Fibroblast of mammary gland (primary cell): ENCODE measurements at places on chromosomes 6 and 20.
A peak's percentile ranks its signal among the peaks of the same experiment; 100 is the strongest.

DNA sequence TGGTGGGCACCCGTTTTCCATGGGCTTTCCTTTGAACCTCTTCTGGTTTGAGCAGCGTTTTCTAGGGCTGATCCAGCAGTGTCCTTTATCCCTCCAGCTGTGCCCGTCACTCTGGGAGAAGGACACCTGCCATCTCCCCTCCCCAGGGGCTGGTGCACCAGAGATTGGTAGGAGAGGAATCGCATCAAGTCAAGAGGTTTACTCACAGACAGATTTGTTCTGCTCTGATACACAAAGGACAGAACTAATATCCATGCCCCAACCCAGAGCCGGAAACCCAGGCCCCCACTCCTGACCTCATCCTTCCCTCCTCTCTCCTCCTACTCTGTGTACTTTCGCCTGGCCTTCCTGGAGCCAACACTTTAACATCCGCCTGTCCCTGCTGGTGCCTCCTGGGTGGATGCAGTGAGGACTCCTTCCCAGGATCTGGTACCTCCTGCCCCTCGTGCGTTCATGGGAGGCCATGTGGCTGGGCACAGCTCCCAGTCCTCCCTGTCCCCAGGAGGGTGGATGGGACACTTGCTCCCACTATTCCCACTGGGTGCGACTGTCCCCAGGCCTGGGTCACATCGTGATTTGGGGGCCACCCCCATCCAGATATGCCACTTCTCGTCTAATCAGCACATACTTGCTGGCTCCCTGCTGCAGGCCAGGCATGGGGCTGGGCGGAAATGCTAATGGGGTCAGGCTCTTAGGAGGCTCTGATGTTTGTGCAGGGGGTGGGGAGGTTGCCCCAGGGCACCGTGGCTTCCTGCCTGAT lies 286.3 kb downstream of the CDH4 start:
- DNase-seq = no peak

- no peak for DNase-seq
Observed at GRCh38 chr20:60813066-60813465, 439.0 kb upstream of the CDH4 start.

- DNase-seq = no peak
Observed at GRCh38 chr6:83168556-83168955, 24.5 kb downstream of the PGM3 start.

- DNase-seq = no peak
Observed at GRCh38 chr20:44073675-44074071, 113.3 kb downstream of the JPH2 start.

DNA sequence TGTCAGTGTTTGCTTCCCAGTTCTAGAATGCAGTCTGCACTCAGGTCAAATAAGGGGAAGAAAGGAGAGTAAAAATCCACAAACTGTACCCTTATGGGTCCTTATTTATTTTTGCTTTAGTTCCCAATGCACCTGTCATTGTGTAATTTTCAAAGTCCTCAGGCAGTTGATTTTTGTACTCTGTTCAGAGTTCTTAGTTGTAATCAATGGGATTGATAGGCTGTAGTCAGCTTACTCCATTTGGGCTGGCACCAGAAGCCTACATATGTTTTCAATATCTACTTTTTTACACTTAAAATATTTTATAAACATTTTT lies 18.6 kb downstream of the AIG1 start:
- no peak for DNase-seq

DNA sequence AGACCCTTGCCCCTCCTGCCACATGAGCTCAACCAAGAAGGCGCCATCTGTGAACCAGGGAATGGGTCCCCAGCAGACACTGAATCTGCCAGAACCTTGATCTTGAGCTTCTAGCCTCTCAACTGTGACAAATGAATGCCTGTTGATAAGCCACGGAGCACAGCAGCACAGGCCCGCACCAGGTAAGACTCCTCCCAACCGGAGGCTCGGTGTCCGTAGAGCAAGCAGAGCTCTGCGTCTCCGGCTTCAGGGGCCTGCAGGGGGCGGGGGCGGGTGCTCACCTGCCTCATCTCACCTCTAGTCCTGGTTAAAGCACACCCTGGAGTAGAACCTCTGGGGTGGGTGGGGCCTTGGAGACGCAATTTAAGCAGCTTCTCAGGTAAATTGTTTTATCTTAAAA lies 122.7 kb downstream of the SMOC2 start:
- no peak for DNase-seq

DNA sequence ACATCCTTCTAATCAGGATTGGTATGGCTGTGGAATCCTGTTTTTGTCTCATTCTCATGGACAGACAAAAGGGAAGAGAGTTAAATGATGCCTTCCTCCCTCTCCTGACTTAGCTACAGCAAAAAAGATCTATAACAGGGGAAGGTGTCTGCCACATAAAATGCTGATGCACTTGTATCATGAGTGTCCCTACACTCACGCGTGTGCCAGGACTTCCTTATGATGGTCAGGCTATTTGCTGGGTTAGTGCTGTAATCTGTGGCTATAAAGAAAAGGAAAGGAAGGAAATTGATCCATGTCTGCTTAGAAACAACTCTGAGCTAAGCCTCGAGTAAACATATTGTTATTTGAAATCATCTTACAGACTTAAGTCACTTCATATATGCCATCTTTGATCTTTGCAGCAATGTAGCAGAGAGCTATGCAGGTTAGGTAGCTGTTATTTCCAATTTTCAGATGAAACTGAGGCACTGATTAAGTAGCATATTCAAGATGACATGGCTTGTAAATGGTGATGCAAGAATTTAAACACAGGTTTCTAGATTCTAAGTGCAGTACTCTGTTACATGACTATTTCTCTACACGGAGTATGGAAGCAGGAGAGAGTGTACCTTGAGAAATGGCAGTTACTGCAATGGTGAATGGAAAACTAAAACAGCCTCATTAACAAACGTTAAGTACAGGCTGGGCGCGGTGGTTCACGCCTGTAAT lies 8.4 kb upstream of the DHX35 start:
- no peak for DNase-seq

- no peak for DNase-seq
Observed at GRCh38 chr6:129236001-129236517, 353.1 kb downstream of the LAMA2 start.

DNA sequence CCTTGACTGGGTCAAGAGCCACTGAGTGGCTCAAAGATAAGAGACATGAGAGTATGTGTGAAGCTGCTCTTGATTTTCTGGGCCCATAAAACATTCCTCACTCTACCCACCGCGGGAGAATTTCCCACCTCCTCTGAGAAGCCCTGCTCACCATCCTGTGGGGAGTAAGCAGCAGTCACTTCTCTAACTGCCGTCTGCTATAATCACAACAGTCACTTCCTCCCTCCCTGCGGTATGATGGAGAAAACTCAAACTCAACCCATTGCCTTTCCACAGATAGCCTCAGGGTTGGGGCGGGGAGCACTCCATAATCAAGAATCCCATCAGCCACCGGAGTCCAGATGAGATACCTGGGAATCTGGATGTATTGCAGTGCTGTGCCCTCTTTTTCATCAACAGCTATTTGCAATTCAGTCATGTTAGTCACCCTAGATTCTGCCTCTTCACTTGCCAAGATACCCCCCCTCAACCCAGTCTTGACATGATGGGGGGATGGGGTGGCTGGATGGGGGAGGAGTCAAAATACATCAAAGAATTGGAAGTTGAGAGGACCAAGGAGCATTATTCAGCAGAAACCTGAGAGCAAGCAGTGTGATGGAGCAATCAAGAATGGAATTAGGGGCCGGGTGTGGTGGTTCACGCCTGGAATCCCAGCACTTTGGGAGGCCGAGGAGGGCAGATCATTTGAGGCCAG lies 5.1 kb downstream of the MOCS1 start:
- DNase-seq = no peak

DNA sequence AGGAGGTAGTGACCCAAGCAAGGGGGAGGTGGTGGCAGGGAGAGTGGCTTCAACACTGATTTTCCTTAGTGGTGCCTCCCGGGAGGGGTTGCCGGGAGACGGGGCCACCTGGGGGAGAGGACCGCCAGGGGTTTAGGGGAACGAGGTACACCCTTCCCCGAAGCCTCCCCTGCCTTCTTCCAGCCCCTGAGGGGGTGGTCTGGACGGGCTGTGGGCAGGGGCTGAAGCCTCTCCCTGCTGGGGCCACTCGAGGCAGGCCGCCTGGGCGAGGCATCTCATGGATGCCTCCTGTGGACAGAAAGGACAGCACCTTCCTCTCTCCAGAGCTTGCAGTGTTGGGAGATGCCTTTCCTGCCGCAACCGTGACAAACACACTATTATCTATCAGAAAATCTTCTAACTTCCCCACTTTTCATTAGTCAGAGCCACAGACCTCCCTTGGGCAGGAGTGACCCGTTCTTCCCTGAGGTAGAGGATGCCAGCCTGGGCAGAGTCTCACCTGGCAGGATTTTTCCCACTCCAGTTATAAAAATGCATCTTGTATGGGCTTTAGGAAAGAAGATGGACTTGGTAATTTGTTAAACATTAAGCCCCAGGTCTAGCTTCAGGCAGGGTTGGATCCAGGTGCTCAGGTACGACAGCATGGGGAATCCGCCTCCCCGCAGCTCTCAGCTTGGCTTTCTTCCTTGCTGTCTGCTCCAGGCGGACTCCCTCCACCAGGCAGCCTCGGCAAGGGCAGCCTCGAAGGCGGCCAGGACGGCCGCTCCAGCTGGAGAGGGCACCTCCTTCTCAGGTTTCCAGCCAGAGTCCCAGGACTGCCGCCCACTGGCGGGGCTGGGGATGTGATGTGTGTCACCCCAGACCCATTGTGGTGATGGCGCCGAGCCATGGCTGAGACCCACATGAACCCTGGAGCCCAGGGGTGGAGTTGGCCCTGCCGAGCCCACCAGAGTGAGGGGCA lies 11.0 kb downstream of the HRH3 start:
- peak; percentile 5 for DNase-seq

GRCh38 chr6:109447878-109448555 lies 7.5 kb downstream of the SMPD2 start:
- DNase-seq = peak; percentile 31
